RPMI7951 (cell line): ENCODE measurements at places on chromosomes 7 and 10. TPM values are rescaled to one million over a fixed set of nuclear protein-coding genes. Genes with fewer than 3 reads are reported as not detected.

DNA sequence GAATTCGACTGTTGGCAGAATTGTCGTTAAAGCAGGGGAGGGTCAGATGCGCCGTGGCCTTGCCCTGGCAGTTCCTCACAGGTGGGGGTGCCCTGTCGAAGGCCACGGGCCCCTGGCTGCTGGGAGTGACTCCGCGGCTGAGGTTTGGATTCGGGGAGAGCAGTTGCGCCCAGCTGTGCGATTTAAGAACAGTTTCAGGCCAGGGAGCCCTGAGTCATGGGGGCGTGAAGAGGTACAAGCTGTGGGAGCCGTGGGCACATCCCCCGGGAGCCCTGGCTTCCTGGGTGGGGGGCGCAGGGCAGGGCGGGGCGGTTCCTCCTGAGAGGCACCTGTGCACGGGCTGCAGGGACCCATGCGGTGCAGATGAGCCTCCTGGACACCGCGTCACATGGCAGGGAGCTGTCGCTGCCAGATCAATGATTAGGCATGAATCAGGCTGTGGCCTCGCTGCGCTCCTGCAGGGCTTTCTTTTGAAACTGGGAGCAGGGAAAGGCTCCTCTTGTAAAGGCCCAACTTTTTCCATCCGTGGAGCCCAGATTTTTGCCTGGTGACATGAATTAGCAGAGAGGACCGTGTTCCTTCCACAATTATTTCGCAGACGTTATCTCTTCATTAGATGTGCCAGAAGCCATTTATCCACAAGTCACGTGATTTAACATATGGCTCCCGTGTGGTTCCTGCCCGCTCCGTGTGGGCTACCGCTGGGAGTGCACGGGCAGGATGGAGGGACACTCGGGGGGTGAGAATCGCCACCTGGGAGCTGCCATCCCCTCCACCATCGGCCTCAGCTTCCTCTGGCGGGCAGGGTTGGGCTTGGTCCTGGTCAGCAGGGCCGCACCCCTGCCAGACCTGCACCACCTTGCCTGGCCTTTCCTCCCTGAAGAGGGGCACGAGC is 918 bp downstream of the PWWP2B start:
- DNase-seq = peak; percentile 57

DNA sequence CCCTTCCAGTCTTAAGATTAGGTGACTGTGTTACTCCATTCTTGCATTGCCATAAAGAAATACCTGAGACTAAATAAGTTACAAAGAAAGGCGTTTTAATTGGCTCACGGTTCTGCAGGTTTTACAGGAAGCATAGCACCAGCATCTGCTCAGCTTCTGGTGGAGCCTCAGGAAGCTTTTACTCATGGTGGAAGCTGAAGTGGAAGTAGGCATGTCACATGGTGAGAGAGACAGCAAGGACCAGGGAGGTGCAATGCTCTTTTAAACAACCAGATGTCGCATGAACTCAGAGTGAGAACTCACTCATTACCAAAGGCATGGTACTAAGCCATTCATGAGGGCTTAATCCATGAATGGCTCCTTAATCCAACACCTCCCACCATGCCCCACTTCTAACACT is 34.0 kb upstream of the TMEM273 start:
- peak; percentile 2 for DNase-seq

DNA sequence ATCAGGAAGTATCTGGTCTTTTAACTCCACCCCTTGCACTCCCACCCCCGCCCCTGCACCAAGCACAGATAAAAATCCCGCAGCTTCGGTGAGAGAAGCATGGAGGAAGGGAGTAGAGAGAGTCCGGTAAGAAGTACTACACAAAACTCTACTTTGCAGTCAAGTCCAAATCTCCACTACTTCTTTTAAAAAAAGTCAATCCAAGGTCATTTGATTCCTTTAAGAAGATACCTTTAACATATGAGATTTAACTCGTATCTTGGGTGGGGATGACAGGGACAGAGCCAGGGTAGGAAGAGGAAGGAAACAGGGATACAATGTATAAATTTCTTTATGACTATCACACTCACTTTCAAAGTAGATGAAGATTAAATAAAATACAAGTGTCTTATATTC is 132.1 kb downstream of the NRBF2 start:
- peak; percentile 54 for DNase-seq

DNA sequence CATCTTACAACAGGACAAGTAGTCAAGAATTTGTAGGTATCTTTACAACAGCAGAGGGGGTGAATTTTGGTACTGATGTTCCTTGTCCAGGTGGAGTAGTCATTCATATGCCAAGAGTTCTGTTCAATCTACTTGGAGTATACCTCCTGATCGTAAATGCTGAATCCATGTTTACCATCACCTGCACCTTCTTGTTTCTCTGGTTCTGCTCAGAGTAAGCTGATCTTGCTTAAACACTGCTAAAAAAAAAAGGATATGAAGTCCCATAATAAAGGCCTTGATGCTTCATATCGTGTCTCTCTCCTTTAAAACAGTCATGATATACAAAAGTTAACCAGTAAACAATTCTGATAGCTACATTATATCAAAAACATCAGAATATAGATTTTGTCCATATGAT is 45.3 kb upstream of the FOXP2 start:
- no peak for DNase-seq

SORBS1 gene
- 1.4 and 2.1 TPM in 2 replicates for total RNA-seq

DNA sequence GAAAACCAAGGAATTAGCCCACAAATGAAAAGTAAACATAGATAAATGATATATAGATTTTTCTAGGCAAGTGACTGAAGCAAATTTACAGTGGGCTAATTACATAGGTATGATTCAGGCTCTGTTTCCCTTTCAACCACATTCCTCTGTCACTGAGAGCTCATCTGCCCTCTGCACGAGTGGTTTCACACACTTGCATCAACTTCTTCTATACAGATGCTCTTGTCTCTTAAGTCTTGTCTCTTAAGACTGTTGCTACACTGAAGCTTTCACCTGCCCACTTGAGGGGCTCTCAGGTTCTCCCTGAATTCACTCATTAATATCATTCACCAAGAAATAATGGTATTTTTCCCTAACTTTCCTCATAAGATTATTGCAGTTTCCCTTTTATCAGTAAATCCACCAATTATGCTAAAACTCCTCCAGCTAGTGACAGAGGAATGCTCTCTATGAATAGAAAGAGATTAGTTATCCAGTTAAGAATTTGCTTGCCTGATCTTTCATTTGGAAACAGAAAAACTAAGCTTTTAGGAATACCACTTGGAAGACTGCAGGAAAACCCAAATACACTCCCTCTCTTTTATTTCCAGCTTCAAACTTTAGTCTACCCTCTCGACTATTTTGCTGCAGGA is 95.7 kb downstream of the ELAPOR2 start:
- no peak for DNase-seq

GRID2IP gene
- not detected in 2 replicates for total RNA-seq

- DNase-seq = no peak
These were observed 33.2 kb downstream of the UBN2 start for GRCh38 chr7:139264220-139264619.

MRLN gene
- not detected in 2 replicates for total RNA-seq

NAT16 gene
- total RNA-seq = not detected in 2 replicates

DNA sequence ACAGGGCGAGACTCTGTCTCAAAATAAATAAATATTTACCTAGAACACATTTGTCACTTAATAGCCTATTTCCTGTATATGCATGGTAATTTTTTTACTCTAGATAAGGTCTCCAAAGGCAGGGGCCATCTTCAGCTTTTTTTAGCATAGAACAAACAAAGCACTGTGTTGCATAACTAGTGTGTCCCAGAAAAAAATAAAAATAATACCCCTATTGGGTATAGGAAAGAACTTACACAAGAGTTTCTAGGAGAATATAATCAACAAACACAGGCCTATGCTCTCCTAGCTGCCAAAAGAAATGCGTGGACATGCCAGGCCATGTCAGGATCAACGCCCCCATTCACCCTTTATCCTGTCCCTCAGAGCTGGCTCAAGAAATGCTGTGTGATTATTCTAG is 103.6 kb downstream of the PARD3 start:
- DNase-seq = no peak

- peak; percentile 40 for DNase-seq
These were observed 104.0 kb downstream of the SLIT1 start for GRCh38 chr10:97081621-97082235.

DNA sequence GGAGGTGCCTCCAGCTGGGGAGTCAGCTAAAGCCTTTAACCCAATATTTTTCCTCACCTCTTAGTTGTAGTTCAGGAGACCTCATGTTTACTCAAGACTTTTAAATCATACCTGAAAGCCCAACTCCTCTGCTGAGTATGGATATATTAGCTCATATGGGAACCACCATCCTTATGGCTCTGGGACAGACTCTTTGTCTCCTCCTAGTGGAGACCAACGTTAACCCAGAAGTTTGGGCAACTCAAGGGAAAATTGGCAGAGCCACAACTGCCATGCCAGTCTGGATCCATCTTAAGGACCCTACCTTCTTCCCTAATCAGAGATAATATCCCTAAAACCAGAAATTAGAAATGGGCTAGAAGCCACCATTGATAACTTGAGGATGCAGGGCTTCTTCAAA is 80.8 kb downstream of the TMEM106B start:
- no peak for DNase-seq

- no peak for DNase-seq
These were observed 235.9 kb upstream of the CSTF2T start for GRCh38 chr10:51935341-51935740.

RNF32 gene
- total RNA-seq = 1.3 and 1.7 TPM in 2 replicates

DNA sequence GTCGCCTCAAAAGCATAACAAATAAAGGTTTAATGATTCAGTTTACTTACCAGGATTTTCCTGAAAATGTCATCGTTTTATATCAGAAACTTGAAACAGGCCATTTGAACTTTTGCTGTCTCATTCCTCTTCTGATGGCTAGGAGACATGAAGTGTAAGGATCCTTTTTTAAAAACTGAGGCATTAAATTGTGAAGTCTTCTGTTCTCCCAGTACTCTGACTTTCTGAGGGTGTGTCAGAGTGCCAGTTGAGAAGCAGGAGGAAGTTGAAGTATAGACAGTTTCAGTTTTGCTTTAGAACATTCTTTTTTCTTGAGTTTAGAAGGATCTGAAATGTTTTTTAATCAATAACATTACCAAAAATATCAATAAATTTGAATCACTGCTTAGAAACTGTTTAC is at the start of gene SAMD9L:
SAMD9L (minus strand) TSS at position 242 of the 400 bp plus-strand sequence. CDS start 12,414 bp downstream, outside the sequence.
- peak; percentile 43 for DNase-seq

NUP42 gene
- 46.0 and 51.5 TPM in 2 replicates for total RNA-seq

EBLN1 gene
- total RNA-seq = not detected in 2 replicates

GRCh38 chr7:7816816-7817536 is 98.6 kb upstream of the RPA3 start:
- DNase-seq = no peak

DNA sequence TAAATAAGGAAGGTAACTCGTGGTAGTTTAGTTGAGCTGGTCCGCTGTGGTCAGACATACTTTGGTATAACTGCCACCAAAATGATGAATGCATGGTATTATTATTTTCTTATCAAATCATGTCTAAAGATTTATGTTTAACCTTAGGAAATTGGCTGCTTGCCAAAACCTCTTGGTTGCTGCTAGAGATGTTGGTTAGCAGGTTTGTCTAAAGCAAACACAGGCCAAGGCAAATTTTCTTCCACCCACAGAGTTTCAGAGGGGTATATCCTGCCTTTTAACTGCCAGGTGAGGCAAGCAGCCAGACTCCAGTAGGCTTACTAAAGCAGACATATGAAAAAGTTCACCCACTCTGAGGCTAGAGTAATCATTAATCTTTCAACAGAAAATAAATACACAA is 101.4 kb downstream of the SEMA3E start:
- DNase-seq = no peak

GRCh38 chr10:6741541-6741941 is 161.5 kb upstream of the PRKCQ start:
- DNase-seq = no peak

FAM25C gene
- not detected in 2 replicates for total RNA-seq

AS3MT gene
- 1.3 and 1.9 TPM in 2 replicates for total RNA-seq

GRCh38 chr7:48033922-48034321 is 1.4 kb upstream of the C7orf57 start:
- no peak for DNase-seq

GRCh38 chr7:132065193-132065988 is 509.0 kb upstream of the PODXL start:
- peak; percentile 97 for DNase-seq

GRCh38 chr7:87220026-87220733 is 648 bp upstream of the TMEM243 start:
- peak; percentile 80 for DNase-seq

TAS2R5 gene
- not detected in 2 replicates for total RNA-seq

TAS2R39 gene
- not detected in 2 replicates for total RNA-seq

SAMD8 gene
- 13.1 and 14.1 TPM in 2 replicates for total RNA-seq

DNA sequence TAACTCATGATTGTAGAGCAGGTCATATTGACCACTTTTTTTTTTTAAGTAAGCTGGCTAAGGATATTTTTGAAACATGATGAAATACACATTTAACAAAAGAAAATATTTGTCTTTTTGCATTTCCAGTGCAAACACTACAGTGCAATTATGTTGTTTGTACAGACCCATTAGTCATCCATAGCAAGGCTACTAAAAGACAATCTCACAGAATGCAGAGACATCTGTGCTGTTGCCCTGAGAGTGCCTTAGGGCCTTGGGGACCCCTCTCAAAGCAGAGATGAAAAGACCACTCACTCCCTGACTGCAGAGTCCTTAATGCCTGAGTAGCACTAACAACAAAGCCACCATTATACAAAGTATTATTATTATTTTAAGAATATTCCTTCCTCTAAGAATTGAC is 104.5 kb downstream of the NRCAM start:
- peak; percentile 11 for DNase-seq

DNA sequence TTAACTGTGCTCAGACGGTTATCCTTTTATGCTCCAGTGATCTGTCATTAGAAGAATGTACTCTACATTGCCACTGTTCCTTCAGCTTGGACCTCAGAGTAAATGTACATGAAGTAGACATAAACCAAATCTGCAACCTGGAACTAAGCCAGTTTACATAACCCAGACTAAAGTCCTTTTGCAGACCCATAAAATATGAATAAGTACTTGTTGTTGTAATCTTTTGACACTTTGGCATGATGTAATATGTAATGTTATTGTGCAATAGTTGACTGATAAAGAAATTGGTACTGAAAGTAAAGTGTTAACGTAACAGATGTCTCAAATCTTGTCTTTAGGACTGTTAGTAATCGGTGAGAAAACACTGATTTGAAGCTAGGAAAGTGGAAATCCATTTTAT is 115.8 kb upstream of the SORCS1 start:
- no peak for DNase-seq

GSTO2 gene
- 2.3 and 2.6 TPM in 2 replicates for total RNA-seq
